ENCODE measurements at places on chromosomes 11 and 22. TPM values are rescaled to one million over a fixed set of nuclear protein-coding genes. Genes with fewer than 3 reads are reported as not detected.

DNA sequence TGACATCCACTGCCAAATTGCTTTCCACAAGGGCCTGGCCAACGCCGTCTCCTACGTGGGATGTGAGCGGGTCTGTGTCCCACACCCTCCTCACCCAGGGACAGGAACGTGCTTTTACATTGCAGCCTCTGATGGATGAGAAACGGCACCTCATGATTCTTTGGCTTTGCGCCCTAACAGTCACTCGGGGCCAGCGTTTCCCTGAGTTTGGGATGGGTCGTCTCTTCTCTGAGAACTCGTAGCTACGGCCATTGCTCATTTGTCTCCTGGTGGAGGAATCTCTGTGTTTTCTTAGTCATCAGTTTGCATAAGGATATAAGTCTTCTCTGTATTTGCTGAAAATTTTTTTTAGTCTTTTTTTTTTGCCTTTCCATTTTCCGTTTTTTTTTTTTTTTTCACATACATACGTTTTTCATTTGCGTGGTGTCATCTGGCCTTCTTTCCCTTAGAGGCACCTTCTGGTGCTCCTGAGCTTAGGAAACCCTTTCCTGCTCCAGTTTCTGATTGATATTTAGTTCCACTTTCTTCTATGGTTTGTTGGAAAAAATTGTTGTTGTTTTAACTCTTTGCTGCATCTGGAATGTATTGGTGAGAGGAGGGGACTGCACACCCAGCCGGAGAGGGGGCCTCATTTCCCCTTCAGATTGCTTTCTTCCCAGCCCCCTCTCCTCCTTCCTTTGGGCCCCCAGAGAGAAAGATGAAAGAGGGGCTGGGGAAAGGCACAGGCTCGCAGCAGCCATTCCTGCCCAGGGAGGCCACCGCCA is 12.0 kb downstream of the TNNT3 start:
- no peak for DNase-seq

GRCh38 chr11:9130297-9130696 is 38.9 kb upstream of the SCUBE2 start:
- no peak for DNase-seq

GRCh38 chr11:11769362-11769761 is 72.4 kb upstream of the USP47 start:
- no peak for DNase-seq

GRCh38 chr11:111834432-111835163 is 36.8 kb downstream of the ALG9 start:
- DNase-seq = no peak

GRCh38 chr22:37501610-37502341 is 15.6 kb upstream of the MFNG start:
- DNase-seq = no peak

- no peak for DNase-seq
These were observed 20.3 kb downstream of the MRGPRD start for GRCh38 chr11:68960294-68961071.

DNA sequence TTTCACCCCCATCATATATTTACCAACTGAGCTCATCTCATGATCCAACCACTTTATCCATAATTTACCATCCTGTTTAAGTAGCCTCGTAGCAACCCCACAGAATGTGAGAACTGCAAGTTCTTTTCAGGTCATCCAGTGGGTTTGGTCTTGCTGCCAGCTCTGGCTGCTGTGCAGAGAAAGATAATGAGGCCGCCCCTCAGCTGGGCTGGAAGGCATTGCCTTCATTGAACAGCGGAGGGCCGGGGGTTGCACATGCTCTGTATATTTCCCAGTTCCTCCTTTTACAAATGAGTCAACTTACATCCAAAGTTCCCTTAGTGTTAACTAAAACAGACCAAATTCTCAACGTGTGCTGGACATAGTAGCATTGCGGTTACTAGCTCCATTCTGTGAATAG is 96.7 kb downstream of the SYN3 start:
- DNase-seq = no peak

GRCh38 chr22:37007651-37008050 is 11.6 kb downstream of the TST start:
- peak; percentile 65 for DNase-seq

- DNase-seq = no peak
These were observed 45.2 kb upstream of the TBCEL start for GRCh38 chr11:120978701-120979100.

GRCh38 chr11:36237391-36237790 is 51.8 kb downstream of the COMMD9 start:
- no peak for DNase-seq

DNA sequence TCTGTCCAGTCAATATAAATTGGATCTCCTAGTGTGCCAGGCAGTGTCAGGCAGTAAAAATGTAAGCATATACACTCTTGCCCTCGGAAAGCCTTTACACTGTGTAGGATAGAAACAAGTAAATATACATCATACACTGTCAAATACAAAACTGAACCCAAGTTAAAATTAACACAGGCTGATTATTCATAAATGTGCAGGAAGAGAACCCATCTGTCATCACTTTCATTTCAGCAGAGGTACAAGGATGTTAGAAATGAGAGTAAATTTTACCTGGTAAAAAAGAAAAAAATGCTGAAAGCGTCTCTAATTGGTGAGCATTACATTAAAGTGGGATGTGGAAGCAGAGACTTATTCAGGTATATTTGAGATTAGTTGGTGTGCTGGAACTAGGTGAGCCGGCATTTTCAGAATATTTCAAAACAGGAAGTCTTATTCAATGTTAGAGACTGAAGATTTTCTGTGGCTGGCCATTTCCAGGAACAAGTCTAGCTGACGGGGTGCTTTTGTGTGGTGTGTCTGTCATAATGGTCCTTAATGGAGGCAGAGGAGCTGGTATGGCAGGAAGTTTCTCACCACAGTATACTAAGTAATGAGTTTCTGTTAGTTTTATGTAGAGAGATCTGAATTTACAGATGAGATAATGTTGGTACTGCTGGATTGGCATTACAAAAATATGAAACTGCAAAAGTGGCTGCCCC is 192.6 kb downstream of the CASP12 start:
- DNase-seq = no peak

DNA sequence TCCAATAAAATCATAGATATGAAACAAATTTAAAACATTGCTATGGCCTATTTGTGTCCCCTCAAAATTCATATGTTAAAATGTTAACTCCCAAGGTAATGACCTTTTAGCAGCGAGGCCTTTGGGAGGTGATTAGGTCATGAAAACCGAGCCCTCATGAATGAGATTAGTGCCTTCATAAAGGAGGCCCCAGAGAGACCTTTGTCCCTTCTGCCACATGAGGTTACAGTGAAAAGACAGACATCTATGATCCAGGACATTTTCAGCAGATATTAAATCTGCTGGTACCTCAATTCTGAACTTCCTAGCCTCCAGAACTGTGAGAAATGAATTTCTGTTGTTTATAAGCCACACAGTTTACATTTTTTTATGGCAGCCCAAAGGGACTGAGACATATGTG is 171.7 kb downstream of the MPPED1 start:
- DNase-seq = no peak

- peak; percentile 77 for DNase-seq
These were observed 18.4 kb upstream of the CABP7 start for GRCh38 chr22:29701155-29701999.

DNA sequence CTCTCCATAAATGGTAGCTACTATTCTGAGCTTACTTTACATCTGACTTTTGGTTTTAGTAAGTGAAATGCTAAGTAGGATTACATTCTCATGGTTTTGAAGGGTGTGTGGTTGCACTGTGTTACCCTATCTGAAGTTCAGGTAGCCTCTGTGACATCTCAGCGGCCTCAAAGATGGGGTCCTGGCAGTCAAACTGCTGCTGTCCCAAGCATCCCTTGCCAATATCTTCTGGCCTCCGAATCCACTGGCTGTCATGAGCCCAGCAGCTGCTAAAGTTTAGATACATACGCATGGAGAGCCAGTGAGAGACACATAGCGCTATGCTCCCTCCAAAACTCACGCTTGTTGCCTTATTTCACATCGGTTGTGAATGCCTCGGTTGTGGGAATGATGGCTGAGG is 34.9 kb downstream of the UBASH3B start:
- no peak for DNase-seq

- DNase-seq = no peak
These were observed 14.4 kb downstream of the SCARF2 start for GRCh38 chr22:20423008-20423905.

DNA sequence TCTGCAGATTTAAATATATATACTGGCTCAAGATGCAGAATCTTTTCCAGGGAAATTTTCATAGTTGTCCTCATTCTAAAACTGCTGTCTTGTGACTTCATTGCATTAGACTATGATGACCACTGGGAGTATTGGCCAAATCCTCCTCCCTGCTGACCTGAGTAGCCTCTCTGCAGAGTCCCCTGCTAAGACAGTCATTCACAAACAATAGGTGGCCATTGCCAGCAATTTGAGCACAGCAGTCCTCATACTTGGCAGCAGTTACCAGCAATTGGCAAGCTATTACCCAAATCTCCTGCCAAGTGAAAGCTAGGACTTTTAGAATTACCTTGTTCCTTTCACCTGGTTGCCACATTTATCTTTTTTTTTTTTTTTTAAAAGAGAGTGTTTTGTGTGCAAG is 325.8 kb downstream of the FAT3 start:
- peak; percentile 65 for DNase-seq

GRCh38 chr11:87213444-87213843 is 175.7 kb downstream of the TMEM135 start:
- no peak for DNase-seq

- DNase-seq = no peak
These were observed 127.5 kb downstream of the SIK3 start for GRCh38 chr11:116970485-116971292.

DNA sequence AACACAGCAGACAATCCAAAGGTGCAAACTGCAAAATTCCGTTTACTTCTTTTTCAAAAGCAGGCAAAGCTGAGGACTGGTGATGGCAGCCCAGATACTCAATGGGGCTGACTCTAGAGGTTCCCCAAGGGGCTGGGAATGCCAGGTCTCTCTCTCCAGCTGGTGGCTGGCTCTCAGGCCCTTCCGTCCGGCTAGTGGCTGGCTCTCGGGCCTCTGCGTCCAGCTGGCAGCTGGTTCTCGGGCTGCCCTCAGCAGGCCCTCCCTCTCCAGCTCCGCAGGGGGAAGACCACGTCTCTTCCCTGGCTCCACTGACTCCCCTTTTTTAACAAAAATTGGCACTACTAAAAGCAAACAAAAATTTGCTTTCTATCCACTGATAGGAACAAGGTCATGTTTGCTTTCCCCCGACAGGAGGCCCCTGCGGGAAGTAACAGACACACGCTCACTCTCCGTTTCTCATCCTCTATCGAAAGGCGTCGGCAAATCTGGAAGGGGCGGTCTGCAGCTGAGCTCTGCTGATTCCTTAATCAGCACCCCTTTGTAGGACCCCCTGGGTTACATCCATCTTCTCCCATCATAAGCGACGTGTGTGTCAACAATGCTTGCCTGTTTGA is 381.4 kb downstream of the BRD1 start:
- no peak for DNase-seq

- DNase-seq = no peak
These were observed 101.4 kb downstream of the PARVA start for GRCh38 chr11:12478743-12479142.

GRCh38 chr11:47143322-47143721 is 33.4 kb downstream of the ARFGAP2 start:
- no peak for DNase-seq

DNA sequence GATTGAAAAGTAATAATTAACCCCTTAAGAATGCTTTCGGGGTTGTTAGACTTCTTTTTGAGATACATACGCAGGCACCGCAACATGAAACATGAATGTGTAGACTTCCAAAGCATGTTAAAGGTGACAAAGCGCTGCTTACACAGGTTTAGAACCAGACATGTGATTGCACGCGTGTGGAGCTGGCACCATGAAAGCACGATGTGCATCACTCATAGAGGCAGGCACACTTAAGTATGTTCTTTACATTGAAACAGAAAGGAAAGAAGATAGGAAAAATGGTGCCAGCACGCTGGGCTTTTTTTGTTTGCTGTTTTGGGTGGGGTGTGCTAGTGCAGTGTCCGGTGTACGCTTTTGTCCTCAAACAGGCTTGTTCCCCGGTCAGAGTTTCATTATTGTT is 83.6 kb upstream of the PPARA start:
- DNase-seq = no peak

DNA sequence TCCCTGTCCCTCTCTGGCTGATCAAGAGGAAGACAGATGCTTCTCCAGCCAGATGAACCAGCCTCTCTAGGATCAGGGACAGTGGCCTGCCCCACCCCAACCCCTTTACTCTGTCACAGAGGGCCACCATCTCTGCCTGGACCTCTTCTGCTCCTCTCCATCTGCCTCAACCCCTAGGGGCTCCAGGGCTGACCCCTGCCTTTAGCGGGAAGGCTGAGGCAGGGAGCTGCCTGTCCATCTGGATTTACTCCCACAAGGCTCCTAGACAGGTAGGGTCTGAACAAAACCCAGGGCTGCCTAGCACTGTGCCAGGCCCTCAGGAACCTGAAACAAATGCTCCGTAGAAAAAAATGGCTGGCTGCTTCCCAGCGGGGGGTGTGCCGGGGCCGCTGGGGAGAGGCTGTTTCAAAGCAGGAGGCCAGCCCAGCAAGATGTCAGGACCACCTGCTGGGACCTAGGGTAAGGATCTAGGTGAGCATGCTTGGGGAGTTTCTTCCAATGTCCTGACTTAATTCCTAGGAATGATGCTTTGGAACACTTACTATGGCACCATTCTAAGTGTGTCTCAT is 3.2 kb downstream of the CHST1 start:
- no peak for DNase-seq

DNA sequence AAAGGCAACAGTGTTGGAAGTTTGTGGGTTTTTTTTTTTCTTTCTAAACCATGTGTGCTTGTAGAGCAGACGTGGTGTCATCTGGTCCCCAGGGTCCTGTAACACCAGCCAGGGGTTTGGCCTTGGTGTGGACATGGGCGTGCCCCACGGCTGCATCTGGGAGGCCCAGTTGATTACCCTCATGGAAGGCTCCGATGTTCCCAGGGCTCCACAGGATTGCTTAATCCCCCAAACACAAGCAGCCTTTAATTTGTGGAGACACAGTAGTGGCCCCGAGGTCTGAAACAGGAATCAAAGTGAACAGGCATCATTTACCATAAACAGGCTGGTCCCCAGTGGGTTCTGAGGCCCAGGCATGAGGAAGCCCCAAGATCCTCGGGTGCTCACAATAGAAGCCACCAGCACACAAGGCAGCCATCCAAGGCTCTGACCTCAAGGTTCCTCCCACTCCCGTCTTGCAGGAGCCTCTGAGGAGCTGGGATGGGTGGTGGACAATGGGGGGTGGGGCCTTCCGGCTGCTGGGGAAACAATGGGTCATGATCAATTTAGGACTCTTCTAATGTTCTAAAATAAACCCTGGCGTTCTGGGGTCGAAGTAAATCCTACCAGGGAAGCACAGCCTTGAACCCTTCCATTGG is 115.0 kb upstream of the CD82 start:
- DNase-seq = no peak

Gene RCOR2
- 70.6 TPM for total RNA-seq

Gene LINC01488
- 0.09 TPM for total RNA-seq

Gene CEND1
- 0.94 TPM for total RNA-seq

Gene PDXP
- 25.1 TPM for total RNA-seq

Gene STK33
- total RNA-seq = 56.5 TPM

Gene NXPE4
- not detected for total RNA-seq

Gene BDNF
- 2.1 TPM for total RNA-seq

Gene RIMBP3B
- total RNA-seq = not detected
